ENCODE measurements at places on chromosomes 3 and 15.

DNA sequence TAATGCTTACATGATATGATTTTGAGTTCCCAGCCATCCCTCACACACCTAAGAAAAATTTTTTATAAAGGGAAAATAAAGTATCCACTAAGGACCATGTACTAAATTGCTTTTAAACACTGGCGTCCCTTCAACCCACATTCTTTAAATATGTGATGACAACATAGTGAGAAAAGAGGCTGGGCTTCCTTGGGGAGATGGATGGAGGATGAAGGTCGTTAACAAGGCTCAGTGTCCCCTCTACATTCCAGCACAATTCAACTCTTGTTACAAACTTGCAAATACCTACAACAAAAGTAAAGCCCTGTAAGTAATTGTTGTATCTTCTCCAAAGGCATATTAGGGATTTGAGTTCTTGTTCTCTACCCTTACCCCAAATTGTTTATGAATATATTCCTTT lies 87.2 kb upstream of the SLC4A7 start:
- DNase-seq, result no peak

DNA sequence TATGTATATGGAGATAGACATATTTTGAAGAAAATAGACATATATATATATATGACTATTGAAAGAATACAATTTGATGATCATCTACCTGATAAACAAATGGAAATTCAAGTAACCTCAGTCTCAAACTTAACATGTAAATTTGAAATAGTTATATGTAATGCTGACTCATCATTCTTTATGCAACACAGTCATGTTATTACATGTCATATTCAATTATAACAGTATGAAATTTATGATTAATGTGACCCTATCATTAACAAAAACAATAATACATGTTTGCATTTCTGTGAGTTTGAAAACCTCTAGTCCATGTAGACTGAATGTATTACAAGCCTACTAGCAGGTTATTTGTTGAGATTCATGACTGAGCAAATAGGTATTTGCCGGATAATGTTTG lies 204.1 kb downstream of the CADM2 start:
- DNase-seq, result no peak

DNA sequence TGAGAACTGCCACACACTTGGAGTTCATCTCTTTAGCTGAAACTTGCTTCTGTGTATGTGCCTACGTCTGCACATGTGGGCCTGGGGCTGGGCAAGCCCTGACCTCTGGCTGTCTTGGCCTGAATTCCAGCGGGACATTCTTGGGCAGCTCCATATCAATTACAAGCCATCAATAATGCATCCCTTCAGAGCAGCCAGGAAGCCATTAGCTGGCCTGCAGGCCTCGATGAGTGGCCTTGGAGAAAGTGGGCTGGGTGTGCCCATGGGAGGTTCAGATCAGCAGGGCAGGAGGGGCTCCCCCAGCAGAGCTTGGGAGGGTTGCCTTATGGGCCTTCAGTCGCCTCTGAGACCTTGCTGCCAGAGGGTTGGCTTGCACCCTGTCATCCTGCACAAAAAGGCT lies 124.1 kb downstream of the ETFA start:
- no peak for DNase-seq

- DNase-seq, result no peak
Observed at GRCh38 chr3:159252274-159252673, 450.4 kb downstream of the MFSD1 start.

DNA sequence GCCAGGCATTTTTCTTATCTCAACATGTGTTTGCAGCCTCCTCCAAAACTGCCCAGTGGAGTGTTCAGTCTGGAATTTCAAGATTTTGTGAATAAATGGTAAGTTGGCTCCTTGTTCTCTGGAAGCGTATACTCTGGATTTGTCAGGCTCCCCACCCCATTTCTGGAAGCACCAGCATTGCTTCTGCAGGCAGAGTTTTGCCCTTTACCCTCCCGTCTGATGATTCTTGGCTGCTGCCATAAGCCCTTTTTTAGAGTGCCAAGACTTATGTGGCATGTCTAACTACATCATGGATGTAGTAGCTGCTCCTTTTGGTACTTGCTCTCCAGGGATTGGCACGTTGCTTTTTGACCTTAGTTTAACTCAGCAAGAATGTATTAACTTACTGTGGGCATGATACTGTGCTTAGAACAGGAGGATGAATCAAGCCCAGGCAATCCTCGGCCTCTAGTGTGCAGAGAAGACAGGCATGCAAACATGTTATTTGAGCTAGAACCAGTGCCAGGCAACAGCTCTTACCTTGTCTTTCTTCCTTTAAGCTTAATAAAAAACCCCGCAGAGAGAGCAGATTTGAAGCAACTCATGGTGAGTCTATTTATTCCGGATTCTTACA lies 8.3 kb downstream of the SNAPC5 start:
- no peak for DNase-seq

- DNase-seq, result no peak
Observed at GRCh38 chr3:45367453-45367871, 20.9 kb upstream of the LARS2 start.

DNA sequence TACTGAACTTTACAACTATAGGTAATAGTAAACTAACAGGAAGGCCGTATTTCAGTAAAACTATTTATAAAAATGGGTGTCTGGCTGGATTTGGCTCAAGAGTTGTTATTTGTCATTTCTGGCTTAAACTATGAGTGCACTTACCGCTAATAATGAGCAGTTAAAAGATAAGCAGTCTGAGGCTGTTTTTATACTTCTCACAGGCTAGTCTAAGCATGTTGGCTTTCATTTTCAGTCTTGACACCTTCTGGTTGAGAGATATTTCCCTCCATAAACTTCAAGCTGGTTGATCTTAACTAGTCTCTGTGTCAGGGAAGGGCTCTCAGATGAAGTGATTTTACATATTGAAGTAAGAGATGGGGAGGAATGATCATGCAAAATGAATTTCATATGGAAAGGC lies 96.1 kb downstream of the RSRC1 start:
- no peak for DNase-seq

GRCh38 chr3:151548195-151548594 lies 87.3 kb upstream of the IGSF10 start:
- DNase-seq, result no peak

DNA sequence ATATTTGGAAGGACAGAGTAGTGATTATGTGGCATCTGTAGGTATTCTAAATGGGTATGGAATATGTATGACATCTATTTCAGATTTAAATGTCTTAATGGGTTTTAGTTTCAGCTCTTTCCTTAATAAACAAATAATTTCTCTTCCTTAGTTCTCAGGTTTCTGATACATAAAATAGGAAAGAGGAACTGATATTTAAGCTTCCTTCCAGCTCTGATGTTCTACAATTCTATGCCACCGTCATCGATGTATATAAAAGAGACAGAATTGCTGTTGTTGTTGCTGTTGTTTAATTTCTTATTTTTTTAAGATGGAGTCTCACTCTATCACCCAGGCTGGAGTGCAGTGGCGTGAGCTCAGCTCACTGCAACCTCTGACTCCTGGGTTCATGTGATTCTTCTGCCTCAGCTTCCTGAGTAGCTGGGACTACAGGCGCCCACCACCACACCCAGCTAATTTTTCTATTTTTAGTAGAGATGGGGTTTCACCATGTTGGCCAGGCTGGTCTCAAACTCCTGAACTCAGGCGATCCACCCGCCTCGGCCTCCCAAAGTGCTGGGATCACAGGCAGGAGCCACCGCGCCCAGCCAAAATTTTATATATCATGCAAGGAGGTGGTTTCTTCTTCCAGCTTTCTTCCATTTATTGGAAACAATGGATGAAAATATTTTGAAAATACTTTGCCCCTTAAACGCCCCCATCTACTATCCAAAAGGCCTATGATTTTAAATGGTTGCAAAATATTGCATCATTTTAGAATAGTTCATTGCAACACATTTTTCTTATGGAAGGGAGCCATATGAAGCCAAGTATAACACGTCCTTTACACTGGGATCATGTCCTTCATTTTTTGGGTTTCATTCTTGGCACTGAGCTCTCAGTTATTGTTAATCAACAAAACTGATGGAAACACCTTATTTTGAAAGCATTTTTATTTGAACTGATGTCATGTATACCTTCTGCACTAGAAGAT lies 13.9 kb upstream of the C15orf61 start:
- DNase-seq, result no peak

- DNase-seq, result no peak
Observed at GRCh38 chr15:68749365-68749764, 71.3 kb downstream of the ANP32A start.

- no peak for DNase-seq
Observed at GRCh38 chr3:22745321-22745720, 457.8 kb upstream of the UBE2E2 start.

GRCh38 chr3:148331081-148331846 lies 366.4 kb upstream of the AGTR1 start:
- DNase-seq, result no peak

DNA sequence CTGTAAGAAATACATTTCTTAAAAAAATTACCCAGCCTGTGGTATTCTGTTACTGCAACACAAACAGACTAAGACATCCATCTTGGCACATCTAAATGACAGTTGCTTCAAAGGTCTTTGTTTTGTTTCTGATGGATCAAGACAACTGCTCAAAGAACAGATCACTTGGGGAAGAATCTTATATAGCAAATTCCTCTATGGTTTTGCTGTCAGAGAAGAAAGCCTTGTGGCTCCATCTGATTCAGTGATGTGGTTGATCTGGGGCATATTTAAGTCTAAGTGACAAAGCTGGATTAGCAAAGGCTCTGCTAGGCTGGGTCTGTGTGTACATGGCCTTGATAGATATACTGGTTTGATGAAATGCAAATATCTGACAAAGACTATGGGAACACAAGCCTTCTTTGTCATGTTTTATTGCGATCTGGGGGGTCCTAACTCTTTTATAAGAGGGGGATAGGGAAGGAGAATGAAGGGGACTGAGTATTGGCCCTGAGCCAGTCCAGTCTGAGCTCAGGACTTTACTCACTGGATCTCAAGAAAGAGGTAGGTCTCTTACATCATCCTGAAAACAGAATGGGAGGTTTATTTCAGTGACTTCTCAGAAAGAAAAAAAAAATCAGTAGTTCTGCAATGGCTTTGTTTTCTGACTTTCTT lies 14.3 kb upstream of the LIMD1 start:
- no peak for DNase-seq

DNA sequence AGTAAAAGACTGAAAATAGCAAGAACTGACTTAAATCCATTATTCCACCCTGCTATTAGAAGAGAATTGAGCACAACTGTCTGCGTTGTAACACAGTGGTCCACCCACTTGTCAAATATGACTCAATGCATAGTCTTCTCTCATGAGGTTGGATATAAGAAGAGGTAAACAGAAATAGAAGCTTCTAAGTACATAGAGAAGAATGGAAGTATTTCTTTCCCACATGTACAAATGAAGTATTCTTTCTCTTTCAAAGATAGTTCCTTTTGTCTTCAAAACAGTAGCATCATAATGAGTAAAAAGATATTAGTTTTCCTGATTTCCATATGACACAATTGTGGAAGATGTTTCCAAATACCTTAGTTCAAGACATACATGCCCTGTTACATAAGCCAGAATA lies 348.6 kb upstream of the CCDC54 start:
- DNase-seq, result no peak

DNA sequence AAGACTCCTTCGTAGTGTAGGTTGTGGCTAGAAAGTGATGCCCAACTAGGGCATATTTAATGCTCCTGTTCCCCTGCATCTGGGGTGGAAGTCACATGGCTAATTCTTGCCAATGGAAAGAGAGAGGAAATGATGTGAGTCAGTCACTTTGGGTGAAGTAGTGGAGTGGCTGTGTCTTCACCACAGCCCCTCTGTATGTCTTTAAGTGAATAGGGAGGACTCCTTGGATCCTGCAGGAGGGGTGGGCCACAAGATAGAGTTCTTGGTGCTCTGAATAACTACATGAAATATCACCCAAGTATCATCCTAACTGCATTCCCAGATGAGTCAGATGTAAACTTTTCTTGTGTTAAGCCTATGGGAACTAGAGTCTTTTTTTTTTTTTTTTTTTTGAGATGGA lies 17.8 kb upstream of the MB21D2 start:
- DNase-seq, result no peak

DNA sequence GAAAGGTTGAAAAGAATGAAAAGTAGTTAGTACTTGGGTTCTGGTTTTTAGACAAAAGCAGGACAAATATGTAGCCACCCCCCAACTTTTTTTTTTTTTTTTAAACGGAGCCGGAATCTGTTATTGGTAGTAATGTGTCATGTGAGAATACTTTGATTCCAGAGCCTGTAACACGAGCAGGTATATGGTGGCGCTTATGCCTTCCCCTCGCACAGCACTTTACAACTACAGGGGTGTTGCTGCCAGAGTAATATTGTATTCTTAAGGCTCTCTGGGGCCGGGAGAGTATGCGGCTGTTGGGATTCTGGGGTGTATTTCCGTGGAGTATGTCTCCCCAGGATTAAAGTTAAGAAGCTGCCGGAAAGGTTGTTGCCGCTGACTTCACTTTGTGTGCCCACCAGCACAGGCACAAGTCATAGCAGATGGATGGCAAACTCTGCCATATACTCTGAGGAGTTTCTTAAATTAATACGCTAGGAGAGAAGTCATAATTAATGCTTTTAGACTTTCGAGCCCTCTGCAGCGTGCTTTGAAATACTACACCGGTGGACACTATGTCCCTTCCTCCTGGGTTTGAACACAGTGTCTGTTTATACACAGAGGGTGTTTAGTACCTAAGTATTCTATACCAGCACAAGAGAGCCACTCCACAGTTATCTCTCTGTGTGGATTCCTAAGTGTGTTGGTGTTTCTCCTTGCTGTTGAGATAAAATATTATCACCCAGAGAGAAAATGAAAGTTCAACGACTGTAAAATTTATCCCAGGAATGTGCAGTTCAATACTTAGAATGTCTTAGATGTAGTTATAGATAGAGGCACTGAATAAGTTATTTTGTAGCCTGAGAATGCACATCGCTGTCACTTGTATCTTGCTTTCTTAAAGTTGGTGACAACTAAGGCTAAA lies 1.4 kb downstream of the MBNL1 start:
- DNase-seq, result no peak

GRCh38 chr15:99098426-99098825 lies 6.5 kb upstream of the SYNM start:
- no peak for DNase-seq

GRCh38 chr3:22113453-22113852 lies 362.4 kb upstream of the ZNF385D start:
- DNase-seq, result no peak

- DNase-seq, result no peak
Observed at GRCh38 chr15:41919954-41920538, 26.2 kb upstream of the SPTBN5 start.

DNA sequence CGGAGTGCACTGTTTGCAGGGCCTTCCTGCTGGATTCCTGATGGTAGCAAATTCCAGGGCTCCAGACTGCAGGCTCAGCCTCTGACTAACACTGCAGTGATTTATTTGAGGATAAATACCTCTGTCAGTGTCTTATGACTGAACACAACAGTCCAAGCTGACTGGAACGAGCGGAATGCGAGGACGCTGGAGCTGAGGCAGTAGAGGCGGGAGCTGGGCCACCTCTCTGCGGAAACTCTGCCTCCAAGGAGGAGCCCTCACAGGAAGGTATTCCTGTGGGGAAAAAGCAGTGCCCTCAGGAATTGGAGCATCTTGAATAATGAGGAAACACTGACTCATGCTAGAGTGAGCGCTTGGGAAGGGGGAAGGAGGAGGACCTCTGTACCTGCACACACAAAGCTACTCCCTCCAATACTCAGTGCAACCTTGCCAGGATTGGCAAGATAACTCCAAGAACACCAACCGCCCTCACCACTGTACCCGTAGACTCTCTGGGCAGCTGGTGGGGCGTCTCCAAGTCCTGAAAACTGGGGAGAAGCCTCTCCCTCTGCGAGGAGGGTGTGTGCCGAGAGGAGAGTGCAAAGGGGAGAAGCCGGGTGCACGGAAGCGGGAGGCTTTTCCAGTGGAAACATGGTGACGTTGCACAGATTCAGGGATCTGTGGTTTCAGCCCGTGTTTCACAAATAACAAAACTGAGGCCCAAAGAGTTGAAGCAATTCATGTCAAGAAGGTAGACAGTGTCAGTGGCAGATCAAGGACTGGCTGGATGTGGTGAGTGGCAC lies 43.0 kb downstream of the VGLL4 start:
- no peak for DNase-seq
